ENCODE measurements at places on chromosomes 1 and 21.

DNA sequence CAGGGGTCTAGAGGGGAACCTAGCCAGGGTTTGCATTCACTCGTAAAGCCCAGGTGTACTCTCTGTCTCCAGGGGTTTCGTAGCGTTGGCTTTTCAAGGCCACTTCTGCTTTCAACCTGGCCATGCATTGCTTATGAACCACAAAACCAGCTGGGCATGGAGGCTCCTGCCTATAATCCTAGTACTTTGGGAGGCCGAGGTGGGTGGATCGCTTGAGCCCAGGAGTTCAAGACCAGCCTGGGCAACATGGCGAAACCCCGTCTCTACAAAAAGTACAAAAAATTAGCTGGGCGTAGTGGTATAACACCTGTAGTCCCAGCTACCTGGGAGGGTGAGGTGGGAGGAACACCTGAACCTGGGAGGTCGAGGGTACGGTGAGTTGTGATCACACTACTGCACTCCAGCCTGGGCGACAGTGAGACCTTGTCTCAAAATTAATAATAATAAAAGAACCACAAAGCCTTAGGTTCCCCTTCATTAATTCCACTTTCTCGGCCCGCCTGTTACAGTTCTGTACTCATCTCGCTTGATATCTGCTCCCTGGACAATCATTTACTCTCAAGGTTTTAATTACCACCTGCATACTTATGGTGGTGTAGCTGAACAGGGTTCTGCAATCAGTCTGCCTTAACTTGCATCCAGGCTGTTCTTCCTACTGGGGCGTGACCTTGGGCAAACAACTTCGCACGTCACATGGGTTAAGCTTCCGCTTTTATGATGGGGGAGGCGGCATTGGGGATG lies 6.1 kb downstream of the SLC16A4 start:
- no peak for DNase-seq

DNA sequence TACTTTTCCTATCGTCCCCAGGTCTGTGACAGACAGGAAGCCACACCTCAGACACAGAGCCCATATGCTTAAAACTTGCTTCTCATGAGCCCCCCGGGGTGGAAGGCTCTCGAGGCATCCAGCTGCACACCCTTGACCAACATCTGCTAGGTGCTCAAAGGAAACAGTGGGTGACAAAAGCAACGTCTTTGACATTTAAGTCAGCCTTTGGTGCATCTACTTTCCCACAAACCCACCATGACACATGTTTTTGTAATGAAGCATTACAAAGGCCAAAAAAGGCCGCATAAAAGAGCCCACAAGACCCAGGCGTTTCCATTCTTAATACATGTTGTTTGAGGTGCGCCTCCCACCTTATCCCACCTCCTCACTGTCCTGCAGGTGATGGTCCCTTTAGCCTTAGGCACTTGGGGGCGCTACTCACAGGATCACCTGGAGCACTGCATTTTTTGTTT lies 11.8 kb upstream of the FASLG start:
- peak; percentile 18 for DNase-seq

GRCh38 chr1:927234-927633 lies 3.5 kb downstream of the SAMD11 start:
- no peak for DNase-seq

- no peak for DNase-seq
Observed at GRCh38 chr1:245298781-245299180, 144.0 kb downstream of the KIF26B start.

- DNase-seq, result peak; percentile 76
Observed at GRCh38 chr1:109502364-109502851, 7.1 kb downstream of the AMIGO1 start.

- DNase-seq, result no peak
Observed at GRCh38 chr1:207910591-207911354, at the start of gene CD34. TSS of gene CD34 (minus strand) at chr1:207911125. CDS start at chr1:207911080, 45 bp downstream.

DNA sequence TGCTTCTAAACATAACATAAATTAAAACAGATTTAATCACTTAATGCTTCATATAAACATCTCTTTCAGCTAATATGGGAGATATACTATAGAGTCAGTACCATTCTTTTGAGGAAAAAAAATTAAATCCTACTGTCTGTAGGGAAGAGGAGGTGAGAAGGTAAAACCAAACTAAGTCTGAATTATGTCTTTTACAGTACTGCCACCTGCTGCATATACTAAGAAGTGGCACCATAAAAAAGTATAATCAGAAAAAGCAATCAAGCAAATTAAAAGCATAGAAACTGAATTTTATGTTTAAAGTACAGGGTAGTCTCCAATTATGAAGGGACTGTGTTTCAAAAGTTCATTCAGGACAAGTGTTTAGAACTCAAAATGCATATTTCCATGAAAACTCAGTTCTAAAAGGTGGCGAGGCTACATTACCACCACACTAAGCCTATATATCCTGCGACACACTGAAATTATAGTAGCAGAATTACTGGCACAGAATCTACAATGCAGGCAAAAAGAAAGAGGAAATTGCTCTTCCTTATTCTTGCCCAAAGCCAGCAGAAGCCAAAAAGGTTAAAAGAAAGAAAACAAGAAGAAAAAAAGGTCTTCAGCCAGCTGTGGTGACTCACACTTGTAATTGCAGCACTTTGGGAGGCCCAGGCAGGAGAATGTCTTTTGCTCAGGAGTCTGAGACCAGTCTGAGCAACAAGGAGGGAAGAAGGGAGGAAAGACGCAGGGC lies 9.0 kb downstream of the NSL1 start:
- DNase-seq, result no peak

GRCh38 chr1:162111572-162111971 lies 42.1 kb downstream of the NOS1AP start:
- DNase-seq, result no peak

- DNase-seq, result no peak
Observed at GRCh38 chr1:184891440-184891839, 82.9 kb downstream of the NIBAN1 start.

DNA sequence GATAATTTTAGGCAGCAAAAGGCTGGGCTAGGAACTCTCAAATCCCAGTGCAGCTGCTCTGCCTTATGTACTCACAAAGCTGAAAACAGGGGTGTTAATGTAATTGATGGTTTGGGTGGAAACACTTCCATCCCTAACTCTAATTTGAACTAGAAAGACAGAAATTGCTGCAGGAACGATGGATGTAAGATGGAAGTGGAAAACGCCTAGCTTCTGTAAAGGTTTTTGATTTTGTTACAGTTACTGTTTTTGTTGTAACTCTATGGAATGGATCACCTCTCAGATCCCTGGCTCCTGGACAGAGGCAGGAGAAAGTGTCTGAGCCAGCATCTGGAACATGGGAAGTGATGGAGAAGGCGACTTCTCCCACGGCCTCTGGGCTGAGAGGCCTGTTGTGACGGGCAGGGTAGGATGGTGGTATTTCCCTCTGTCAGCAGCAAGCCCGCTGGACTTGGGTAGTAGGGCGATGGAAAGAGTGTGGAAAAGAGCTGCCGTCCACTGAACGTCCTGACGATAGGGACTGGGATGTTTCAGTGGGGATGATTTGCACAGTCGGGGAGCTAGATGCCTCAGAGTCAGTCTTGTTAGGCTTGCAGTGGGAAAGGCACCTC lies 1.6 kb downstream of the TRAF5 start:
- no peak for DNase-seq

DNA sequence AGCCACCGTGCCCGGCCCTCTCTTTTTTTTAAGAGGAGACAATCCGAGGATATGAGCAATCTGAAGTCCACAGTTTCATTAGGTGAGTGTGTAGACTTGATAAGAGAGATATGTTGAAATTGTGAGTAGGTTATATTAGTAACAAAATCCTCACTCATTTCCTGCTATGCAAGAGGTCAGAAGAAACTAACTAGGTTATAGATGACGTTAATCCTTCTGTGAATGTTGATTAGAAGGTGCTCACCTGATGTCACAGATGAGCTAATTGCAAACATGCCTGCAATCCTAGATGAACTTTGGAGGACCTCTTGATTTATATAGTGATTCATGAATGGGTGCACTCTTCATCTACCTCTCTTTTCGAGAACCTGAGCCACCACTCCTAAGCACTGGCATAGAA lies 29.3 kb downstream of the NTMT2 start:
- no peak for DNase-seq

GRCh38 chr1:109425391-109426280 lies 612 bp downstream of the PSMA5 start:
- peak; percentile 52 for DNase-seq

DNA sequence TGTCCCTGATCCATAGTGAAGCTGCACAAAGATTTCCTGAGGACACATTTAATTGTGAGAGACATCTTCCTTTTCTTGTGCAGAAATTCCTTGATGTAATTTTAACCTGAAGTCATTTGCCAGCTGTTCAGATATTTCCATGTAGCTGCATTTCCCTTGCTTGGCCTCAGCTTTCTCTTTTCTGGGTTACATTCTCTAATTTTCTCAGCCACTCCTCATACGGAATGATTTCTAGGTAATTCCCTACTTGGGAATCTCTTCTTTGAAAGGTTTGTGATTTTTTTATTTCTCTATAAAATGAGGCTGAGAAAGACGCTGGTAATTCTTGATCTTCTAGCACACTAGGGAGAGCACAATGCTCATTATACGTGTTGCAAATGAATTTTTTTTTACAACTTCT lies 199.0 kb downstream of the PCP4 start:
- DNase-seq, result no peak

DNA sequence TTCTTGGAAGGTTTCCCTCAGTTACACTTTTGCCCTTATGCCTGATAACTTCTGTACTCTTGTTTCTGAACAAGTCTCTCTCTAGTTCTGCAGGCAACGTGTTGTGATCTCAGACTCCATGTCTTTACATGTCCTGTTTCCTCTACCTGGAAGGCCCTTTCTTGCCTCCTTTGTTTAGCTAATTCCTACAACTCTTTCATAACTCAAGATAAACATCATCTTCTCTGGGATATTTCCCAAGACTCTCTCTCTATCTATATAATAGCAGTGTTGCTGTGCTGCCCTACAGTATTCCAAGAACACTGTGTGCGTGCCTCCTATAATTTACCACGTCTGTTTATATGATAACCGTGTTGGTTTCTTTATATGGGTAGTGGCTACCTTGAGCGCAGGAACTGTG lies 47.8 kb downstream of the CHRM3 start:
- DNase-seq, result no peak

DNA sequence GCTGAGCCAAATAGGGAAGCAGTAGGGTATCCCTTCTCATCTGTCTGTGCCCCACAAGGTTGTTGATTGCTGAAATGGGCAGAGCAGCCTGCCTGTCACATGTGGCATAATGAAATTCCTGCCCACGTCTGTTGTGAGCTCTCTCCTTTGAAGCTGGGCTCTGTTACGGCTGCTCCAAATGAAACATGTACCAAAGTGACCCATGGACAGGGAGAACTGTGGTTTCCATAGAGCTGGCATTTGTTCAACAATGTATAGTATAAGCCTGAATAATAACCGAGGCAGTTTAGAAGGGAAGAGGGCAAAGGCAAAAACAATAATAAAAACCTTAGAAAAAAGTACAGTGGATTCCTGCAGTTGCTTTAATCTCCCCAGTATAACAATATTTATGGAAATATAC lies 149.7 kb downstream of the LYPLAL1 start:
- DNase-seq, result no peak

- DNase-seq, result no peak
Observed at GRCh38 chr1:151823175-151823574, 8.4 kb downstream of the RORC start.

GRCh38 chr1:156167536-156167935 lies 14.2 kb downstream of the SEMA4A start:
- no peak for DNase-seq

- DNase-seq, result no peak
Observed at GRCh38 chr1:216111842-216112241, 311.4 kb downstream of the USH2A start.

DNA sequence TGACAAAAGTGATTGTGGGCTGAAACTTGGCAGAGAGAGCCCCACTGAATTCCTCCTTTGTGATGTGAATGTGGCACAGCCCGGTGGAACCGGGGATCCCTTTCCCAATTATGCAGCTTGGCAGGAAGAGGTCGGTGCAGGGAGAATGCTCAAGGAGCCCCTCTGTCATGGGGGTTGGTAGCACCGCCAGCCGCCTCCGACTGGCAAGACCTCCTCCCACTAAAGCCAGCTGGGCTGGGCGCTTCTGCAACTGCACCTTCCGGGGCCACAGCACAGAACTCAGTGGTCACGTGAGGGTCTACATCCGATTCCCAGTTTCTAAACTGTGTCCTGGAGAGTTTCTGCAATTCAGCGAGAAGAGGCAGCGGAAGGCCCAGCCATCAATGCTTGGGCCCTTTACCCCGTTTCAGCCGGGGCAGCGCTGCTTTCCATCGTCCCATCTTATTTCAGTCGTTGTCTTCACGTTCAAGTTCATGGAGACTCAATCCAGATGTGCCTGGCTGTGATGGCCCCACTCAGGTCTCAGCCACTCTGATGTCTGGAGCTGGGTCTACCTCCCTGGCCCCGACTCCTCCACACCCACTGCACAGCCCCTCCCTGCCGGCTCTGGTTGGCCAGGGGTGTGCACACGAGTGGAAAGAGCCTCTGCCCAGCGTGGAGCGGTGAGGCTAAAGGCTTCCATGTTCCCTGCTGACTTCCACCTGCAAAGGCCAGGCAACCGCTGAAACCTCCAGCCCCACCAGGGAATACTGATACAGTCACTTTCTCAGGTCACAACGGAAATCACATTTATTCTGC lies 39.8 kb upstream of the FHAD1 start:
- DNase-seq, result no peak

DNA sequence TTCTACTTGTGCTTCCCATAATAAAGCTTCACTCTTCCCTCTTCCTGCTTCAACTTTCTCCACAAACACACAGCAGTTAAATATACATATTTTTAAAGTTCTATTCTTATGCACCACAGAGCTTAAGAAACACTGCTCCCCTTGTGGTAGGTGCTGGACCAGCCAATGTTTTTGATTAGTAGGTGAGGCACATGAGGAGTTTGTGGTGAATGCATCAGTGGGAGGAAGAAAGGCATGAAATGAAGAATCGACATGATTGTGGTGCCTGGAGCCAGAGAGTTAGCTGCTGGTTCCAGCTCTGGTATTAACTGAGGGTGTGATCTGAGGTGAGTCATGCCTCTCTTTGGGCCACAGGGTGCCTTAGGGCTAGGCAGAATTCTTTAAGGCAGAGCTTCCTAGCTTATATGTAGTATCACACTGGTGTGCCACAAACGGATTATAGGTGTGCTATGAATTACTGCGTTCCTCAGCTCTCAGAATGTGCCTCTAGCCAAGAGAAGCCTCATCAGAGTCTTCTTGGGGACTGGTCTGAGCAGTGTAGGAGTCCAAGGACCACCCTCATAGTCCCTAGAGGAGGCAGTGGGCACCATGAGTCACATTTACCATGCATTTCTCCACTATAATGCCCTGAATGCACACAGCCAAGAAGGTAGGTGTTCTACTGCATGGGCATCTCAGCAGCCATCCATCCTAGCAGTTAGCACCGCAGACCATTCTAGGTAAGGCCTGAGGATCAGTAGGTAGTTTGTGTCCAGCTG lies 97.4 kb upstream of the SGIP1 start:
- peak; percentile 48 for DNase-seq

DNA sequence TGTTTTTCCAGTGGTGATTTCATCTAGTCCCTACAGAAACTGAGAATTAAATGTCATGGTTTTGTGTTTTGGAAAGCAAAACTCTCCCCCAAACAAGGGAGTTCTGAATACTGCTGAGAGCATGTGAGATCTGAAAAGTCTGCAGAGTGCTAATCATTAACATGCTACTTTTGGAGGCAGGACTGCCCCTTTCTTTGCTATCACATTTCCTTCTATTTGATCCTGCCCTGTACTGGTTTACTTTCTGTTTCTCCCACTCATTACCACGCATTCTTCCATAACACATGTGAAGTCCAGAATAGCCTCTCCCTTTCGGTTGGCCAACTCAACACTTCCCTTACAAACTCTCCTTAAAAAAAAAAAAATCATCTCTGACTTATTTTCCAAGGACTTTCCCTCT lies 63.6 kb downstream of the GADD45A start:
- no peak for DNase-seq

All from CD4-positive, alpha-beta T cell treated with Interleukin-6 at 100 ng/mL for 8 hours (primary cell).